ENCODE measurements at places on chromosomes 1 and 21.

GRCh38 chr1:240947438-240948224, 335.7 kb upstream of the GREM2 start:
- no peak for DNase-seq

GRCh38 chr1:219582296-219582695, 30.6 kb downstream of the ZC3H11B start:
- DNase-seq: no peak

GRCh38 chr1:11691302-11691914, at the start of gene DRAXIN:
DRAXIN (plus strand) TSS chr1:11691710; CDS start chr1:11706259, 14,549 bp downstream.
- DNase-seq: peak; percentile 47

DNA sequence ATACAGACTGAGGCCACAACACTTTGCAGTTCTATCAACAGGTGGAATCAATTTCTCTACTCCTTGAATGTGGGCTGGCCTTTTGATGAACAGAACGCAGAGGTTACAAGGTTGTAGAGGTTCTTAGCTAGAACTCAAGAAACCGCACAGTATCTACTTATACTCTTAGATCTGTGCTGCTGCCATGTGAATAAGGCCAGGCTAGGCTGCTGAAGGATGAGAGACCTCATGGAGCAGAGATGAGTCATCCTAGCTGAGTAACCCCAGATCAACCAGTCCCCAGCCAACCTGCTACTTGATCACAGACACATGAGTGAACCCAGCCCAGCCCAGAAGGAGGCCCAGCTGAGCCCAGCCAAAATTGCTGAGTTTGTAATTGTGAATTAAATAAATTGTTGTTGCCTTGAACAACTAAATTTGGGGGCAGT, 35.3 kb upstream of the BCAR3 start:
- no peak for DNase-seq

DNA sequence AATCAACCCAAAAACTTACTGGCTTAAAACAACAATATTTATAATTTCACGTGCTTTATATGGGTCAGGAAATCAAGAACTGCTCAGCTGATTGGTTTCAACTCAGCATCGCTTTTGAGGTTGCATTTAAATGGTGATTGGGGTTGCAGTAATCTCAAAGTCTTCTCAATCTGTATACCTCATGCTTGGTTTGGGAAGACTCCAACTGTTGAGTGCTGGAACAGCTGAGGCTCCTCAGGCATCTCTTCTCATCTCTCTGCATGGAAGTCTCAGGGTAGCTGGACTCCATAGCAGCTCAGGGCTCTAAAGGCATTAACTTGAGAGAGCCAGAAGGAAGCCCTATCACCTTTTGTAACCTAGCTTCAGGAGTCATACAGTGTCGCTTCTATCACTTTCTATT, 35.1 kb downstream of the AK5 start:
- no peak for DNase-seq

DNA sequence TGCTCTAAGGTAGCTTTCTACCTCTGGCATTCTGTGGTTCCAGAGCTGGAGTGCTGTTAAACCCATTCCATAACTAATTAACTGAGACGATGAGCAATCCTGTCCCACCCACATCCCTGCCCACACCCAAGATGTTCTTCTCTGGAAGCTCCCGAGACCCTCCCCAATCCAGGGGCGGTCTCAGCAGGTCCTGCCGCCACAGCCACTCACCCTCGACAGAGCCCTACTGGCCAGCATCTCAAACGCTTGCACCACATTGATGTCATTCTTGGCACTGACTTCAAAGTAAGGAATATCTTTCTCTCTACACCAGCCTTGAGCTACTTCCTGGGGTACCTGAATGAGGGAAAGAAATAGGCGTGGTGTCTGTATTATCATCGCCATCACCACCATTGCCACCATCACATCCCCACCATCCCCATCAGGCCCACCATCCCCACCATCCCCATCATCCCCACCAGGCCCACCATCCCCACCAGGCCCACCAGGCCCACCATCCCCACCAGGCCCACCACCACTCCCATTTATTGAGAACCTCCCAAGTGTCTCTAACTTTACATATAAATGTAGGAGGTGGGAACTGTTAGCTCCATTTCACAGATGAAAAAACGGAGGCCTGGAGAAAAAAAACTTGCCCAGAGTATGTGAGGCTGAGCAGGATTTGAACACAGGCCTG, 17.7 kb downstream of the RAB7B start:
- no peak for DNase-seq

- peak; percentile 87 for DNase-seq
Observed at GRCh38 chr1:89725011-89725370, 92.1 kb downstream of the LRRC8C start.

DNA sequence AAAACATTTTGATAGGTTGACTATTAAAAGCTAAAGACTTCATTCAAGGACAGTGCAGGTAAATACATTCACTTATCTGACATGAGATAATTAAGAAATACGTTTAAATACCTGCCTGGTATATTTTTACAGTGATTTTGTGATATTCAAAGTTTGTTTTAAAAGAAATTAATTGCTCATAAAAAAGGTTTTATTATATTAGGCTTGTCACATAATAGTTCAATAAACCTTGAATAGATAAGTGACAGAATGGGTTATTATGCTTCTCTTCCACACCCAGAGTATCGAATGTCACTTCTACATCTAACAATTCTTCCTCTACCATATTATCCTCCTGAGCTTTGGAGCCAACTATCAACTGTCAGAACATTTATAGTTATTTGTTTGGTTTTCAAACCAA, 60.0 kb downstream of the LTN1 start:
- DNase-seq: no peak

DNA sequence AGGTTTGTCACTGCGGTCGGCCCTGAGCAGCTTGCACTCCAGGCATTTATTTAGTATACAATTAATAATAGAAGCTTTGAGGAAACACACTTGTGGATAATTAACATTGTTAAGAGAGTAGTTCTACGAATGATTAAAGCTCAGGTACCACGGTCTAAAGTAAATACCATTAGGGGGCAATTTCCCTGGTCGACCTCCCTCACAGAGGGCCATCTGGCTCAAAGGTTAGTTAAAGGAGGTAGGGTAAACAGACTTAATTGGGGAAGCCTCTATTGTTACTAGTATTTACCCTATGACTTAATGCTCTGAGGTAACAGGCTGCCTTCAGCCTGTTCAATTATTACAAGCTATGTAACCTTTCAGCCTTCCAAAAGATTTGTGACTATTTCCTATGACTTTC, 122.3 kb upstream of the SLC44A3 start:
- no peak for DNase-seq

DNA sequence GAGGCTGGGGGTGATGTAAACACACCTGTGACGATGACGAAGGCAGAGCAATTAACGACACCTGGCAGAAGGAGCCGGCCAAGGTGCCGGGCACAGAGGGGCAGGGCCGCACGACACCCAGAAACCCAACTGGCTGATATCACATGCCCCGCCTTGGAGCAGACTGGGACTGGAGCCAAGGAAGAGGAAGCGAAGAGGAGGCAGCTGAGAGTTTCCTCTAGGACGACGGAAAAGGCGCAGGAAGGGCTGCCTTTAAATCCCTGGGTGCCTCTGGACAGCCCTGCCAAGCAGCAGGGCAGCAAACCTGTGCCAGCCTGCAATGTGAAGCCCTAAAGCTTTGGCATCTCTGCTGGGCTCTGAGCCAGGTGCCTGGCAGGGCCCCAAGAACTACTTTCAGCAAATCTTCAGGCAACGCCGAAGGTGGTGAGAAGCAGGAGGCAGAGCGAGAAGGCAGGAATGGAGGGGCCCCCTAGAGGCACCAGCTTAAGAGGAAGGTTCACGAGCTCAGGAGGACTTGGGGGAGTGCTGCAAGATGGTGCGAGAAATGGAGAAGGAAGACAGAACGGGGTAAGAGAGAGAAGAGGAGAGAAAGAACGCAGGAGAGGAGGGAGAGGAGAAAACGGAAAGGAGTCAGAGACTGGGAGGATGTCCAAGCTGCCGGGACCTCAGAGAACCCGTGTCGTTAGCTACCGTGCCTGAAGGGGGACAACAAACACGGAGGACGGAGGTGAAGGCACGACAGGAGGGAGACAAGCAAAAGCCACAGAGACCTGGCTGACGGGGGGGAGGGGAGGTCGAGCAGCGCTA, 25.3 kb upstream of the PEF1 start:
- DNase-seq: peak; percentile 81

GRCh38 chr1:198101716-198102453, 54.9 kb upstream of the NEK7 start:
- DNase-seq: no peak

DNA sequence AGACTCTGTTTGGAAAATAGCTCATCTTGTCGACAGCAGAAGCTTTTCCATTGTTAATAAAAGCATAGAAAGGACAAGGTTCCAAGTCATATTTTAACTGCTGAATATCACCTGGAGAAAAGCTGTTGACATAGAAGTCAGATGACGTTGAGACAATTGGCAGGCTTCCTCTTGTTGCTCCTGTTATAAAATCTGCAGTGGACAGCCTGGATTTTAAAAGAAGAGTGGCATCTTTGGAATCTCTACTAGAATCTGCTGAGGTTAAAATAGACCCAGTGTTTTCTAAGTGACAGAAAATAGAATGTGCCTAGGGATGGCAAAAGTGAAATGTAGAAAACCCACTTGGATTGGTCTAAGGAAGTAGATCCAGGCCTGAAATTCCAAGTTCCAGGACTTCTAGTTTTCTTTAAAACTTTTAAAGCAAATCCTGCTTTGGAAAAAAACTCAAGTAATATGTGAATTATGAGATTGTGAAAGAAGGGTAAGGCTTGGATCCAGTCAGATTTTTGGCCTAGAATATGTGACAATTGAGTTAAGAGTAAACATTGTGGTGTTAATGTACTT, 53.6 kb upstream of the NEXN start:
- DNase-seq: peak; percentile 61

DNA sequence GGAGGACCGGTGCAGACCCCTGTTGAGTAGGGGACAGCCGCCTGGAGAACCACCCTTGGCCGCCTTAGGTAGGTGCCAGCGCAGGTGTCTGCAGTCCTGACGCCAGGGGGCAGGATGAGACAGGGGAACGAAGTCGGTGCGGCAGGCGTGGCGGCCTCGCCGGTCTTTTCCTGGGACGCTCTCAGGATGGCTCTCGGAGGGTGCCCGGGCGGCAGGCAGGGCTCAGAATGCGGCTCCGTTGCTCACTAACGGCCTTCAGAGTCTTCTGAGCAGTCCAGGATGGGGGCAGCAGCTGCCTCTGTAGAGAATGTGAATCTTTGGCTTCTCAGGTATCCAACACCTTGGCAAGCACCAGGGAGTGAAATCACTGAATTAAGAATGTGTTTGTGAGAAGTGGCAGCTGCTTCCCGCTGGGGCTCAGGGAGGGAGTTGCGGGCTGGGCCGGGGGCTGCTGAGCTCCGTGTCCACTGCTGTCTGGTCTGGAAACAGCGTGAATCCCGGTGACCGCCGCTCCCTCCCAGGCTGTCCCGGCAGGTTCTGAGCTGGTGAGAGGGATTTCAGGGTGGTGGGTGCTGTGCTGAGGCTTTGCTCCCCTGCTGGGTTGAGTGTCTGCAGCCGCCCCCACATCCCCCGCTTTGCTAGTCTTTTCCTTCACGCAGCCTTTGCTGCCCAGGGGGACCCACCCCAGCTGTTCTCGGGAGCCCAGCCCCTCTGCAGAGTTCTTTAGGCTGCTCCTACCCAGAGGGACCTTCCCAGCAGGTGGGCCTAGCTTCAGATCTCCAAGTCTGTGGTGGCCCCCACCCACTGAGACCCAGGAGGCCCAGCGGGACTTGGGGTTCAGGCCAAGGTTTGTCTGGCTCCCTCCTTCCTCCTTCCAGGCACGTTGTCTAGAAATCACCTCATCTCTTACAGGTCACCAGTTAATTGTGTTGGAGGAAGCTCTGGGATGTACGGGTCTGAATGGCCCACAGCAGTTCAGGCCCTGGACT, 11.1 kb upstream of the C1orf174 start:
- peak; percentile 71 for DNase-seq

DNA sequence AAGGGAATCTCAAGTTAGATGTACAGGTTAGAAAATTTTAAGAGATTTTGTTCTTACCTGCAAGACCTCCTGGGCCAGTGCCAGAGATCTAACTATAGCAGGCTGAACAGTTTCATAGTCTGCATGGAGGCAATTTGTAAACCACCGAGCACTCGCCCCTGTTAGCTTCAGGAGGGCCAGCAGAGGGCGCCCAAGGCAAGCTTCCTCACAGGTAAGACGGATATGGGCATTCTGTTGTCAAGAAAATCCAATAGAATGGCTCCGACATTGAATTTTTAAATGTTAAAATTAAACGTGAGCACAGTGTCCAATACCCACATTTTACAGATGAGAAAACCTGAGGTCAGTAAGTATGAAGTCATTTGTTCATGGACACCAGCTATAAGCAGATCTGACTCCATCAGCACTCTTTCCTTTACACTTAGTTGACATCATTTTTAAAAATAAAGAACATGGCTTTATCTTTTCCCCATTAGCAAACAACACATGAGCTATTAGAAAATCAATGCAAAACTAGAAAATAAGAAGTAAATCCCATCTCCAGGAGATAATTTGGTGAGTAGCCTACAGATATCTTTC, 2.2 kb downstream of the REG4 start:
- DNase-seq: peak; percentile 75

DNA sequence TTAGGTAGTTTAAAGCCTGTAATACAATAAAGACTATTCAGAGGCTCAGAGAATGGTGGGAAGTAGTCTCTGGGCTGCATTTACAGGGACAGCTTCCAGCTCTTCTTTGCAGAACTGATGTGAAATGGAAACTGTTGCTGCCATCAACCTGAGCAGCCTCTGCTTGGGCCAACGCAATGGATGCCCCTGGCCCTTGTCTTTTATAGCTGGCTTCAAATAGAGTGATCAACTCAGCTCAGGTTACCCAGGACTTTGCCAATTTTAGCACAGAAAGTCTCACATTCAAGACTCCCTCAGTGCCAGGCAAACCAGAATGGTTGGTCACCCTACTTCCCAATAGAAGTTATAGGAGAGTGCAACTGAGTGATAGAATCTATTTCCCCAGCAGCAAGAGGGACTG, 18.1 kb upstream of the GALNT2 start:
- DNase-seq: no peak

DNA sequence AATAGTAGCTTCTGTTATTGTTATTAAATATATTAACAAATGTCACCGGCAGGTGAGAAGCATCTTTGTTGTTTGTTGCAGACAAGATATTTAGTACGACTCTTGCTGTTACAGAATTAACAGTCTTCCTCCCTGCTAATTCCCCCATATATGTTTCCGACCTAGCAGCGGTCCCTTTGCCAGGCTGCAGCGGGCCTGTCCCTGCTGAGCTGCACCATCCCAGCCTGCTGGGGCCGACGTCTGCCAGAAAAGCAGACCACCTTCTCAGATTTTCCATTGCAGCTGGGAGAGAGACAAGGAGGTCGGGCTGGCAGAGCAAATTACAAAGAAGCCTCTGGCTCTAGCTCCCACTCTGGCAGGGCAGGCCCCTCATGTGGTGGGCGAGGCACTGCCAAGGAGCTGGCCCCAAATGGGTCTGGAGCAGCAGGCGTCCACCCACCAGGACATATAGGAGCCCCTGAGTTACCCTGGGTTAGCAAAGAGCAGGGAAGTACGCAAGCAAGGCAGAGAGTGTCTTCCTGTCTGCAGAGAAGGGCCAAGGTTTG, 142.7 kb downstream of the FOXD2 start:
- peak; percentile 29 for DNase-seq

Data from right hindlimb (tissue), 1 donor.